ENCODE measurements at places on chromosomes 3 and 15.

DNA sequence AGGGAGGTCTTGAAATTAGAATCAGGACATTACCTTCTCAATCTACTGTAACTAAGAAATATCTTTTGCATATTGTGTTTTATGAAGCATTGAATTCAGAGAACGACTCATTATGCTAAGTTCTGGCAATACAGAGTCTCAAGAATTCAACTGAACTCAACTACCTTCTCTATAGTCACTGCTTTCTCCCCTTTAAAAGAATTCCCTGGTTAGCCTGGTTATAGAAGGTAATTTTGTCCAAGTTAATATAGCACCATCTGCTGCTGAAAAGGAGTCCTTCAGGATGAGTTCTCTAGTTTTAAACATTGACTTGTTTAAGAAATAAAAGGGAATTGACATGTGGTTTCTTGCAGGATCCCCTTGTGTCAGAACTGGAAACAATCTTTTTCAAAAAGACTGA is 60.2 kb downstream of the IL16 start:
- no peak for DNase-seq

- DNase-seq = no peak
These were observed 343.0 kb upstream of the TGFBR2 start for GRCh38 chr3:30263238-30263924.

DNA sequence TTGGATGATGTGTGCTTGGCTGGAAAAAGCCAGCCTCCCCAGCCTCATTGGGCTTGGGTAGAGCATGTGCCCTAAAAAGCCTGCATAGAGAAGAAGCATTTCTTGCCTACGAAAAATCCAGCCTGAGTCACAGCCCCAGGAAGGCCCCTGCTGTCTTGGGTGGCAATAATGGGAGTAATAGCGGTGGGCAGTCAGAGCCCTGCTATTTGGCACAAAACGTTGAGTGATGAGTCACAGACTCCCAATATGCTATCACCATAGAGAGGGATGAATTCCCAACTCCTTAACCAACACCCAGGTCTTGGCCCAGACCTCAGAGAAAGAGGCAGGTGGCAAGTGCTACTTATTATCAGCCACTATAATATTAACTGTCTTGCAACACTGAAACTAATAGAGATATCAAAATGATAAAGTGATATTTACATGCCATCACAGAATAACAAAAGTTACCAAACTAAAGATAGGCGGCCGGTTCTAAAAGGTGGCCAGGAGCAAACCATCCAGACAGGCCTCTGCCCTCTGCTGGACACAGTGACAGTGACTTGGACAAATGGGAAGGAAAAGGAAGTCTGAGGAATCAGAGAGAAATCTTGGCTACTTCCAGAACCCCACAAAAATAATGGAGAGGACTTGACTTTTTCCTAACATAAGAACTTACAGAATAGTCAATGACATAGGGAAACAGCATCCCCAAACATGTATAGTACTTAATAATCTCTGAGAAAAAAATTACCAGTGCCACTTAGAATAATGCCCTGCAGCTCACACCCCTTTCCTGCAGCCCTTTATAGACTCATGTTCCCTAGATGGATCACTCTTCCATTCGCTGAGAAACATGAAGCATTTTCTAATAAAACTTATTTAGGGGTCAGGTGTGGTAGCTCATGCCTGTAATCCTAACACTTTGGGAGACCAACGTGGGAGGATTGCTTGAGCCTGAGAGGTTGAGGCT is 51.9 kb upstream of the MUC13 start:
- peak; percentile 69 for DNase-seq

DNA sequence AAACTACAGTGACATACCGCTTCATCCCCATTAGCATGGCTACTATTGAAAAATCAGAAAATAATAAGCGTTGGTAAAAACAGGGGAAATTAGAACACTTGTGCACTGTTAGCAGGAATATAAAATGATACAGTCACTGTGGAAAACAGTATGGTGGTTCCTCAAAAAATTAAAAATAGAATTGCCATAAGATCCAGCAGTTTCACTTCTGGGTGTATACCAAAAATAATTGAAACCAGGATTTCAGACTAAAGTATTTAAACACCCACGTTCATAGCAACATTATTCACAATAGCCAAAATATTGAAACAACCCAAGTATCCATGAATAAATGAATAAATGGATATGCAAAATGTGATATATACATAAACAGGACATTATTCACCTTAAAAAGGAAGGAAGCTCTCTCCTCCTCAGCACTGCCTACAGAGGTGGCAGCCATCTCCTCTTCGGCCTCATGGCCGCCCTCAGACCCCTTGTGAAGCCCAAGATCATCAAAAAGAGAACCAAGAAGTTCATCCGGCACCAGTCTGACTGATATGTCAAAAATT is 34.1 kb downstream of the NGLY1 start:
- no peak for DNase-seq

- no peak for DNase-seq
These were observed 462.2 kb downstream of the PLOD2 start for GRCh38 chr3:145698749-145699148.

GRCh38 chr3:150764566-150764965 is 1.6 kb upstream of the SIAH2 start:
- no peak for DNase-seq

GRCh38 chr15:60798821-60799220 is 319.9 kb upstream of the ICE2 start:
- no peak for DNase-seq

Measured in HFF-Myc (cell line).